Hematopoietic multipotent progenitor cell treated with erythropoietin and hydrocortisone succinate and interleukin-3 and kit ligand, for 15 days (in vitro differentiated cells): ENCODE measurements at places on chromosomes 13 and 19.

DNA sequence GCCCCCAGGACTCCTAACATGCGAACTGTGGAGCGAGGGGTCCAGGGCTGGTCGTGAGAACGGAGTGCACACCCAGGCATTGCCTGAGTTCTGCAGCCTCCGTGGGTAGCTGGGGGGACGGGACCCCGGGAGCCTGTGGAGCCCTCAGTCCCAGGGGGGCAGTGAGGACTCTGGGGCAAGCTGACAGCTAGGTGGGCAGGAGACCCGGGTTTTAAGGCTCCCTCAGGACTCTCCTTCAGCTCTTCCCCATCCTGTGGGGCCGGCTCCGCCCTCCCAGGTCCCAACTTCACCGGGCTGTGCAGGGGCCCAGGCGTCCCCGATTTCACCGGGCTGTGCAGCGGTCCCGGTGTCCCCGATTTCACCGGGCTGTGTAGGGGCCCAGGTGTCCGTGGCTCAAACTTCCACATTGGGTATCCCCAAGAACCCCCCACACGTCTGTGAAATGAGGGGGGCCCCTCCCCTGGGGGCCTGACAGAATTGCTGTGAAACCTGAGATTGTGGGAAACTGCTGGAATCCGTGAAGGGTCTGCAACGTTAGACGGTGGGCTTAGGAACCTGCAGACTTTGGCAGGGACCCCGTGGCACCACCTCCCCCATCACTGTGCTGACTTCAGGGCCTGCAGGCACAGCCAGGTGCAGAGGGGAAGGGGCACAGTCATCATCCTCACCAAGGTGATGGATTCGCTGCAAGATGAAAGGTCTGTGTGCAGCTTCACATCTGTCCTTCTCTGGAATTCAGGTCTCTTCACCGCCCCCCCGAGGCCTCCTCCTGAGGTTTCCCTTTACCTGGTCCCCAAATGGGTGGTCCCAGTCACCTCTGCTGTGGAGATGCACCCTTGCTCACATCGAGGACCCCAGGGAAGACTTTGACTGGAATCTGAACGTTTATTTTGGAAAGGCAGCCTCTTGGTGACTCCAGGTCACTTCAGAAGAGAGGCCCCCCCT is 73.2 kb upstream of the MCF2L start:
- DNase-seq, result no peak

DNA sequence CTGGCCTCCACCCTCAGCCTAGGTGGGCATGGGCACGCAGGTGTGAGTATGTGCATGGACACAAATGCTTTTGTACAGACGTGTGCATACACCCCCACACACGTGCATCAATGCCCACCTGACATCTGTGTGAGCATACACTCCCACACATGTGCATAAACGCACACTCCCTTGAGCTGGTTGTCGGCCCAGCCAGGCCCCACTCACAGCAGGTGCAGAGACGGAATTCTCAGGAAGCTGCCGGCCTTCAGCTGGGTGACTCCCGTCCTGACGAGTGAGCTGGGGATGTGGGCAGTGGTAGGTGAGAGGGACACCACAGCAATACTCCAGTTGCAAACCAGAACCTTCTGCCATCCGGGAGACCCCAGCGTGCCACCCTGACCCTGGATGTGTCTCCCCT is 1.0 kb downstream of the LGI4 start:
- no peak for DNase-seq

GRCh38 chr13:105452895-105453294 is 1082.6 kb downstream of the EFNB2 start:
- DNase-seq, result no peak

DNA sequence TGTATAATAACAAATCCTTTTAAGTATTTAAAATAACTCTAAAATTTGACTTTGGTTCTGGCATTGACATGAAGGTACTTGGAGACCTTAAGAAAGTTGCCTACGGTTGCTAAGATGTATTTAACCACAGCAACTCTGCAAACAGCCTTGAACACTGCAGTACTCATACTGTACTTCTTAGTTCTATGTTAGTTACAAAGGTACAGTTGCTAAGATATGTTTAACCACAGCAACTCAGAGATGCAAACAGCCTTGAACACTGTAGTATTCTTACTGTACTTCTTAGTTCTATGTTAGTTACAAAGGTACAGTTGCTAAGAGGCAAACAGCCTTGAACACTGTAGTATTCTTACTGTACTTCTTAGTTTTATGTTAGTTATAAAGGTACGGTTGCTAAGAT is 268.3 kb upstream of the MIR17HG start:
- no peak for DNase-seq

- no peak for DNase-seq
Measured at GRCh38 chr19:22602631-22603272, 31.4 kb upstream of the ZNF492 start.

DNA sequence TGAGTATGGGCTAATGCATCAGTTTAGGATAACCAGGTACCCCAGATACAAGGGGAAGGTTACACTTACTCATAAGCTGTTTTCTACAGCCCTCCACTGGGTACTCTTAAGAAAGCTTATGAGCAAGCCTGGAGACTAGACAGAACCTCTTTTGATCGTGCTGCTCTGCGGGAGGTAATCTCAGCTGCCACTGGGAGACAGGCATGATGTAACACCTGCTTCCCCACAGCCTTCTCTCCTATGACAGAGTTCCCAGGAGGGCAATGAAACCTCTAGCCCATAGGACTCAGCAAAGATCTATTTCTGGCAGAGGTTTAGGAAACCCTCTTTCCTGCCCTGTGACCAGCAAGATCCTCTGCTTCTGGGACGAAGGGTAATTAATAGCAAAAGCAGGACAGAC is 65.6 kb downstream of the WASF3 start:
- DNase-seq, result no peak

- DNase-seq, result no peak
Measured at GRCh38 chr13:108315273-108315672, 45.8 kb downstream of the TNFSF13B start.

DNA sequence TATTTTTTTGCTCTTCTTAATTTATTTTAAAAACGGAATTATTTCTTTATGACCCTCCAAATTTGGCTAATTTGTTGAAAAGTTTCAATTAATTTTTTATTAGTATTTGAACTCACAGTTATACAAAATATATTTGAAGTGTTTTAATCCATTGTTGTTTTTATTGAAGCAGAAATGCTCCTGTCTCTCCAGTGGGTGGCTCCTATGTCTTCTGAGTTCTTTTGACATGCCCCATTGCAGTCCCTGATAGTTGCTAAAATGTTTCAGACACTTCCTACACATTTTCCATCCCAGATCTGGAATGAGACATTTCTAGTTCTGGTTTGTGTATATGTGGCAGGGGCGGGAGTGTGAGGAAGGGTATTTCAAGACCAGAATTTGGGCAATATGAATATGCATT is 579.4 kb upstream of the PRR20A start:
- no peak for DNase-seq

DNA sequence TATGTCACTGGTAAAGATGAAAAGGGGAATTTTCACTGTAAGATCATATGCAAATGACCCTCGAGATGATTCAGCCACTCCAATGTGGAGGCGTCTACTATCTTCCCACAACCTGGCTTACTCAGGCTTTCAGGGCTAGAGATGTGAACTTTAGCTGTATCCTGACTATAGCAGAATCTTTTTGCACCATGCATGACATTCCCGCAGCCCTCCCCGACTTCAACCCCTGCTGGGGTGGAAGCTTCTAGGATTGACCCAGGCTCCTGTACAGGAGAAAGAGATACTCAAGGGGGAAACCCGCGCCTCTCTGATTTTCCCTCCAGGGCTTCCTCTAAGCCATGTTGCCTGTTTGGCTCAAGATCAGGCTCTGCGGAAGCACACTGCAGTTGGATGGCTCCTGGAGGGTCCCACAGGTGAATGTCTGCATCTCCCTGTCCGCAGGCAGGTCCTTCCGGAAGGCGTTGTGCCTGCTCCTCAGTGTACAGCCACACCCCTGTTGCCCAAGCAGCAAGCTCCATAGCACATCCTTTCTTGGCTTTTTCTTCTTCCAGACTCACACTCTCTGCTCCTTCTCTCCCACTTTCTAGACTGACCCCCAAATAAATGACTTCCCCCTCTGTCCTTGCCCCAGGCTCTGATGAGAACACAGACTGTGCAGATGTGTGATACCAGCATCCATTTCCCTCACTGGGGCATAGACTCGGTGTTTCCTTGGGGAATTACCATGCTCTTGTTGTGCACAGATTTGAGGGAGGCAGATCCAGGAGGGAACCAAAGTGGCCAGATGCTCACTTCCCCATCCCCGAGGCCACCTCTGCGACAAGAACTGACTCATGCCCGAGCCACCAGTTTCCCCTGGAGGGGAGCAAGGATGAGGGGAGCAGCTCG is 29.1 kb upstream of the POP4 start:
- DNase-seq, result no peak

DNA sequence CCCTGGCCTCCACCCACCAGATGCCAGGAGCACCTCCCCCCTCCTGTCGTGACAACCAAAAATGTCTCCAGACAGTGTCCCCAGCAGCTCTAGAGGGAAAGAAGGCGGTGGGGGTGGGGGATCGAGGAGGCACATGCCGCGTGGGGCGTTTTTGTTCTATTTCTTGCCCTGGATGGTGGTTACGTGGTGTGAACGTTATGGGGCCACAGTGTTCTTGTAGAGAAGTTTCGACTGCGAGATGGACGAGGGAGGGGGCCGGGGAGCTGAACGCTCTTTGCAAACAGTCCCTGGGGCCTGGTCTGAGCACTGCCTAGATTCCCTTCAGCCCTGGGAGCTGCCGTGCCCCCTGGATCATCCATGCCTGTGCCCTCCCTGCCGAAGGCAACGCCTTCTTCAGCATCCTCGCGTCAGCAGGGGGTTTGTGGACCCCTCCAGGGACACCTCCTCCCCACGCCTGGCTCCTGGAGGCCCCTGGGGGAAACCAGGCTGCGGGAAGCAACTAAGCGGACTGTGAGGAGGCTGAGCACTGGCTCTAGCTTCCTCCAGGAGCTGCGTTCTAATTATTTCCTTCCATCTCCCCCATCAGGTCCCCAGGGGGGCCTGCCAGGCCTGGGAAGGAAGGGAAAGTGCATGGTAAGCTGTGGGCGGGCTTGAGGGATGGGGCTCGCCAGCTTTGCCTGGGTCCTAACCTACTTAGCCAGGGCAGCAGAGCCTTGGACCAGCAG is 131.5 kb downstream of the IER2 start:
- no peak for DNase-seq

- DNase-seq, result no peak
Measured at GRCh38 chr13:107765724-107766401, 449.5 kb downstream of the LIG4 start.

- no peak for DNase-seq
Measured at GRCh38 chr13:23391752-23392151, 41.8 kb downstream of the SACS start.

DNA sequence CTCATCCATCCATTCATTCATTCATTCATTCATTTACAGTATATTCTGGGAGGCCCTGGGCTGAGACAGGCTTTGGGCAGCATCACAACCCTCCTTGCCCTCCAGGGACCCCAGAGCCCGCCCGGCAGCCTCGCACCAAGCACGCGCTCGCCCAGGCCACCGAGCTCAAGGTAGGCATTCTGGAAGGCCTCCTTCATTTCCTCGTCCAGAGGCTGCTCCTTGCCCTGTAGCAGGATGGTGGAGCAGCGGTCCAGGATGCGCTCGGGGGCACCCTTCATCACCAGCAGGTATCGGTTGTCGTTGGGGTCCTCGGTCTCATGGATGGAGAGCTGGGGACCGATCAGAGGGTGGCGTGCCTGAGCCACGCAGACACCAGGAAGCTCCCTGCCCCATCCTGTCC is 15.6 kb downstream of the ATP1A3 start:
- no peak for DNase-seq

DNA sequence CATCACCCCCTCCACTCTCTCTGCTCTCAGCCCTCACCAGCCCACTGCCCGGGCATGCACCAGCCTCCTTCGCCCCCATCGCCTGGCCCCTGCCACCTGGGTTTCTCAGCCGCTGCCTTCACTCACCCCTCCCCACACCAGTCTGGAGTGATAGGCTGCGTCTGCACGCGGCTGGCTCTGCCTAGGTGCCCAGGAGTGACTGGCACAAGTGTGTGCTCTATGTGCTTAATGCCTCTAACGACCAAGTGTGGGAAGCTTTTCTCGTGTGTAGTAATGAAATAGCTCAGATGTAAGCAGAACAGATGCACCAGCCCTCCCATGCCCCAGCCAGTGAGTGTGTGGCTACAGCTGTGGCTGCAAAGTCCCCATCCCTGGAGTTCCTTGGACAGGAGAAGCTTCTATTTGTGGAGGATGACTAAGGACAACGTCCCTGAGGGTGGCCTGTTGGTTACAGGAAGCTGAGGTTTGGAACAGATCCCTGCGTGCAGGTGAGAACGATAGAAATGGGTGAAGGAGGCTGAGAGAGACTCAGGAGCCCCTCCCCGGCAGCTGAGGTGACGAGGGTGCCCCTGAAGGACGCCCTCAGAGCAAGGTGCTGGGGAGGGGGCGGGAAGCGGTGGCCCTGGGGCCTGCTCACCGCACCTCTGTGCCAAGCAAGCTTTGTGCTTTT is 35.6 kb downstream of the ATP11A start:
- no peak for DNase-seq

DNA sequence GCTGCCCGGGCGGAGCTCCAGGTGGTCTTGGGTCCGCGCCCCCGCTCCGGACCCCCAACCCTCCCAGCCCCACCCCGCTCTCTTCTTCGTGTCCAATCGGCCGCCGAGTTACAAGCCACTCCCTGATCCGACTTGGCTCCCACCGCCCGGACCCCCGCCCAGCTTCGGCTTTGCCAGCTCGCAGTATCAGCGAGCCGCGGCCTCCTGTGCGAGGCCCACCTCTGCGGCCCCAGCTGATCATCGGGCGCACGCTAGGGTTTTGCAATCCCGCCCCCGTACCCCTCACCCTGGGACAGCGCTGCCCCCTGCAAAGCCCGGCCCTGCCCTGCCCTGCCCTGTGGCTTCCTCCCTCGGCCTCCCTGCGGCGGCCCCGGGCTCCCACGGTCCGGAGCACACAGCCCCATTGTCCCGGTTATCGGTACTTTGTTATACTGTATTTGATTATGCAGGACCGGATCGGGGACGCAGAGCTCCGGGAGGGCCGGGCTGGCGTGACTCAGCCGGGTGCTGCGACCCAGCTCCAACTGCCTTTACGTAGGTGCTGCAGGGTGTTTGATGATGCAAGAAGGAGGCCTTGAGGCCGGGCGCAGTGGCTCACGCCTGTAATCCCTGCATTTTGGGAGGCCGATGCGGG is 598 bp upstream of the LPAR2 start:
- DNase-seq, result no peak

DNA sequence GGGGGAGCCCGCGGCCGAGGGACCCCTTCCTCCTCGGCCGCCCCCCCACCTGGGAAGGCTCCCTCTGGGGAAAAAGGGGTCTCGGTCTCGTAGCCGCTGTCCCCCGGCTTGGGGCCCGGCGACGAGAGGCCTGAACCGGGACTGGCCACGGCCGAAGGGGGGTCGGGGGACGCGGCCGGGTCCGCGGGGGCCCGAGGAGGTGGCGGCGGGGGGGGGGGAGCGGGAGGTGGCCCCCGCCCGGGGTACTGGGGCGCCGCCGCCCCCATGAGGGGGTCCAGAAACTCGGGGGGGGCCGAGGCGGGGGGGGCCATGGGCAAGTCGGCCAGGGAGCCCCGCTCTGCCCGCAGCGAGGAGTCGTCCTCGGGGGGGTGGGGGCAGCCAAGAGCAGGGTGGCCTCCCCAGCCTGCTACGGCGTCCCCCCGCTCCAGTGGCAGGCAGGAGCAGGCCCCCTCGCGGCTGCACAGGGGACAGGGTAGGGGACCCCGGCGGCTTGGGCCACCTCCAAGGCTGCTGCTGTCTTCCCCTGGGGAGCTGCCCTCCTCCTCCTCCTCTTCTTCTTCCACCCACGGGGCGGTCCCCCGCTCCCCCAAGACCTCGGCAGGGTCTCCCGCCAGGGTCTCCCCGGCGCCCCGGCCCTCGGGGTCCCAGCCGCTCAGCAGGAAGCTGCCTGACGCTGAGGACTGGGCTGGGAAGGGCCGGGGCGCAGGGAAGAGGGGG is 12.9 kb downstream of the LMTK3 start:
- DNase-seq, result no peak
